Right lobe of liver (tissue), 6 donors: ENCODE measurements at places on chromosomes 16 and 17.

GRCh38 chr16:87316923-87317749 is at the start of gene C16orf95:
TSS of gene C16orf95 (minus strand) at chr16:87317392. CDS start at chr16:87317242, 150 bp downstream.
- H3K4me3 ChIP-seq: peak within 1 kb of the TSS; percentile 97
- H3K27ac ChIP-seq: peak within 1 kb of the TSS; percentile 90
- H3K4me1 ChIP-seq: no peaks in the 10 kb centered on the region
- peak; percentile 98 for DNase-seq

DNA sequence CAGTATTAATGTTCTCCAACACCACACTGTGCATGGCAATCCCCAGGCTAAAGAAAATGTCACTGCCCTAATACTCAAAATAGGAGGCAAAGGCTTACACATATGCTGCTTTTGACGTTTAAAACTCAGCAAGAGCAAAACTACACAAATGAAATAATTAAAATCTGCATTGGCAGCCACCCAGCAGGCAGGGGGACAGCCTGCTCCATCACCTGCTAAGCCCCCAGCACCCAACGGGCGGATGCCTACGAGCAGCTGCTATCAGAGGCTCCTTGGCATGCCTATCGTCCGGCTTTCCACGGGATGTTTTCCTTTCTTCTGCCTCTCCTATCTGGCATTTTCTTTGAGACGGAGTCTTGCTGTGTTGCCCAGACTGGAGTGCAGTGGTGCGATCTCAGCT is 337.5 kb downstream of the SOX9 start:
- H3K4me1 ChIP-seq: no peaks in the 10 kb centered on the region
- H3K27ac ChIP-seq: no peak overlapping the region
- no peaks in the 10 kb centered on the region for H3K27me3 ChIP-seq
- H3K4me3 ChIP-seq: no peak overlapping the region
- no peak for DNase-seq

DNA sequence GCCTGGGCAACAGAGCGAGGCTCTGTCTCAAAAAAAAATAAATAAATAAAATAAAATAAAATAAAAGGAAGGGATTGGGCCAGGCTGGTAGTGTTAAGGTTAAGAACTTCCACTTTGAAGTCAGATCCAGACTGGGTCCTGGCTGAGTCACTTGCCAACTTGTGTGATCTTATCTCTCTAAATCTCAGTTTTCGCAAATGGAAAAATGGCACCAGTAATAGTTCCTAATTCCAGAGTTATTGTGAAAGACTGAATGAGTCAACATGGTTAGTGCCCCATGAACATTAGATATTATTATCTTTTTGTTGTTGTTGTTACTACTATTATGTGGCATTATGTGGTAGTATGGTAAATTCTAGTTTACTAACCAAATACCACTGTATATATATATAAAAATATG is 188.0 kb upstream of the AXIN2 start:
- H3K27ac ChIP-seq: no peak overlapping the region
- H3K4me3 ChIP-seq: no peak overlapping the region
- H3K4me1 ChIP-seq: peaks cover 9% of the 10 kb centered on the region
- no peaks in the 10 kb centered on the region for H3K36me3 ChIP-seq
- H3K27me3 ChIP-seq: no peaks in the 10 kb centered on the region
- DNase-seq: no peak

DNA sequence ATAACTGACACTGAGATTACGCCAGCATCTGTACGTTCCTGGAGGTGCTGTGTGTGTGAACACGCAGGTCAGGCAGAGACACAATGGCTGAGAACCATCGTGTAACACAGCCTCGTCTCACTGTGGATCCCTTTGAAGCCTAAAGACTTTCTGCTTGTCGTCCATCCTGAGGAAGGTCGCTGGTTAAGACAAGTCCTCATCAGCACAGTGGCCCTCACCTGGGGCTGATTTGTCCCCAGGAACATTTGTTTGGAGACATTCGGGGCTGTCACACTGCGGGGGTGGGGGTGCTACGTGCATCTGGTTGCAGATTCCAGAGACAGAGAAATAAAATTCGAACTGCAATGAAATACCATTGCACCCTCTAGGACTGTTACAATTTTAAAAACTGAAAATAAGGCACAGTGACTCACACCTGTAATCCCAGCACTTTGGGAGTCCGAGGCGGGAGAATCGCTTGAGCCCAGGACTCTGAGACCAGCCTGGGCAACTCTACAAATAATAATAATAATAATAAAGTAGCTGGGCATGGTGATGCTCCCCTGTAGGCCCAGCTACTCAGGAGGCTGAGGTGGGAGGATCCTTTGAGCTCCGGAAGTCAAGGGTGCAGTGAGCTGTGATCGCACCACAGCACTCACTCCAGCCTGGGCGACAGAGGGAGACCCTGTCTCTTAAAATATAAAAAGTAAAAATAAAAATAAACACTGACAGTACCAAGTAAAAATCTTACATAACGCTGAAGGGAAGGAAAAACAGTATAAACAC is 112.0 kb upstream of the METRNL start:
- H3K27ac ChIP-seq: no peak overlapping the region
- H3K27me3 ChIP-seq: no peaks in the 10 kb centered on the region
- DNase-seq: no peak
- no peaks in the 10 kb centered on the region for H3K4me1 ChIP-seq
- H3K36me3 ChIP-seq: no peaks in the 10 kb centered on the region
- H3K4me3 ChIP-seq: no peak overlapping the region

- DNase-seq: no peak
- no peaks in the 10 kb centered on the region for H3K27me3 ChIP-seq
- peak overlapping the region; percentile 76 for H3K27ac ChIP-seq
- H3K36me3 ChIP-seq: no peaks in the 10 kb centered on the region
- peak overlapping the region; percentile 5 for H3K4me3 ChIP-seq
- no peaks in the 10 kb centered on the region for H3K4me1 ChIP-seq
Observed at GRCh38 chr17:74465378-74466110, 890 bp upstream of the CD300A start.

DNA sequence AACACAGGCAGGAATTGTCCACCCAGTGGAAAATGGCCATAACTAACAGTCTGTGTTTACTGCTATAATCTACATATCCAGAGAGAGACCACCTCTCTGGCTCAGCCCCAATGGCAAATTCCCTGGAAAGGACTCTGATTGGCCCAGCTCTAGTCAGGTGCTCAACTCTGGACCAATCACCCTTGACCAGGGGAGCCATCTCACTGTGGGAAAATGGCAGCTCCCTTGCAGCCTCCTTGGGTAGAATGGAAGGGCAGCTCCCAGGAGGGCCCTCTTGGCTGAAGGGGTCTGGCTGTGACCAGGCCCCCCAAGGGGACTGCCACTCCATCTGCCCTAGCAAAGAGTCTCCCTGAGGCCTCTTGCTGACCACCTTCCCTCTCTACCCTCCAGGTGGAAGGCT is 3.1 kb downstream of the ALOX15B start:
- no peaks in the 10 kb centered on the region for H3K4me1 ChIP-seq
- H3K27ac ChIP-seq: no peak overlapping the region
- DNase-seq: no peak
- H3K36me3 ChIP-seq: no peaks in the 10 kb centered on the region
- no peak overlapping the region for H3K4me3 ChIP-seq

- H3K36me3 ChIP-seq: no peaks in the 10 kb centered on the region
- DNase-seq: no peak
- no peaks in the 10 kb centered on the region for H3K4me1 ChIP-seq
- no peak overlapping the region for H3K27ac ChIP-seq
- H3K4me3 ChIP-seq: no peak overlapping the region
- H3K27me3 ChIP-seq: no peaks in the 10 kb centered on the region
Observed at GRCh38 chr17:10233161-10233560, 34.8 kb upstream of the GAS7 start.

DNA sequence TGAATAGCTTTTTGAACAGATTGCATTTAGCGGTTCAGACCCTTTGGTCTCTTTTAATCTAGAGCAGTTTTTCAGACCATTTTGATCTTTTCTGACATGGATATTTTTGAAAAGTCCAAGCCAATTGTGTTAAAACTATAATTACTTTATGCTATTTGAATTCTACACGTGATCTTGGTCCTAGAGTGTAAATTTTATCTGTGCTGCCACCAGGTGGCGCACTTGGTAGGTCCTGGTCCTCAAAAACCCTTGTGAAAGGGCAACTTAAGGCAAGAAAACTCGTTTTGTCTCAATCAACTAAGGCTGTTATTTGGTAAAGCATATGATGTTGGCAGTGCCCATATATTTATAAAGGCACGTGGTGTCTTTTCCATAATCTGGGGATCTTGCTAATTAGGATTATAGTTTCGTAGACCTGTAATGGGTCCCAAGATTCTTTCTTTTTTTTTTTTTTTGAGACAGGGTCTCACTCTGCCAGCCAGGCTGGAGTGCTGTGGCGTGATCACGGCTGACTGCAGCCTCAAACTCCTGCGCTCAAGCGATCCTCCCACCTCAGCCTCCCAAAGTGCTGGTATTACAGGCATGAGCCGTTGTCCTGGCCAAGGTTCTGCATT is 43.9 kb upstream of the TEX2 start:
- no peaks in the 10 kb centered on the region for H3K27me3 ChIP-seq
- H3K27ac ChIP-seq: no peak overlapping the region
- H3K4me1 ChIP-seq: no peaks in the 10 kb centered on the region
- no peak overlapping the region for H3K4me3 ChIP-seq
- H3K36me3 ChIP-seq: no peaks in the 10 kb centered on the region

DNA sequence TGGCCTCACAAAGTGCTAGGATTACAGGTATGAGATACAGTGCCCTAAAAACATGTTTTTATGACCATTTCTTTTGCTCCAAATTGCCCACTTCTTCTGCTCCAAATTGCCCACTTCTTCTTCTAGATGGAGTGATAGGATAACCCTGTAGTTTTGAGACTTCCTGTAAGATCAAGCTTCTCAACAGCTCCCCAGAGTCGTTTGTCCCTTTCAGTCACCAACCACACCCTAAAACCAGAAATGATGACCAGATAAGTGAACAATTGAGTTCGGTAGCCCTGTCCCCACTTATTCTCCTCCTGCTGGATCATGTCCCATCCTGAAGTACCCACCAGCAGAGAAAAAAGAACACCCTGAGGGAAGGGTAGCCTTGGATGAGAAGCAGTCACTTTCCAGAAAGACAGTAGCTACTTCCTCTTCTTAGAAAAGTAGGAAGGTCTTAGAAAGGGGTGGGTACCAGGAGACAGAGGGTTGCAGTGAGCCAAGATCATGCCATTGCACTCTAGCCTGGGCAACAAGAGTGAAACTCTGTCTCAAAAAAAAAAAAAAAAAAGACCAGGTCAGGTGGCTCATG is 2.5 kb downstream of the ODAD4 start:
- H3K4me3 ChIP-seq: no peak overlapping the region
- no peaks in the 10 kb centered on the region for H3K4me1 ChIP-seq
- H3K27ac ChIP-seq: no peak overlapping the region
- DNase-seq: no peak

- H3K36me3 ChIP-seq: no peaks in the 10 kb centered on the region
- H3K27me3 ChIP-seq: no peaks in the 10 kb centered on the region
- peak overlapping the region; percentile 65 for H3K27ac ChIP-seq
- no peak for DNase-seq
- peaks cover 60% of the 10 kb centered on the region for H3K4me1 ChIP-seq
- H3K4me3 ChIP-seq: no peak overlapping the region
Observed at GRCh38 chr17:43175213-43176118, 4.5 kb downstream of the NBR1 start.

- no peak overlapping the region for H3K4me3 ChIP-seq
- H3K36me3 ChIP-seq: no peaks in the 10 kb centered on the region
- no peak for DNase-seq
- no peaks in the 10 kb centered on the region for H3K27me3 ChIP-seq
Observed at GRCh38 chr17:72433797-72434196, 313.0 kb downstream of the SOX9 start.

GRCh38 chr16:11824362-11824761 is 27.0 kb downstream of the RSL1D1 start:
- H3K36me3 ChIP-seq: no peaks in the 10 kb centered on the region
- H3K27ac ChIP-seq: no peak overlapping the region
- peak; percentile 64 for DNase-seq
- H3K4me3 ChIP-seq: no peak overlapping the region
- no peaks in the 10 kb centered on the region for H3K27me3 ChIP-seq

DNA sequence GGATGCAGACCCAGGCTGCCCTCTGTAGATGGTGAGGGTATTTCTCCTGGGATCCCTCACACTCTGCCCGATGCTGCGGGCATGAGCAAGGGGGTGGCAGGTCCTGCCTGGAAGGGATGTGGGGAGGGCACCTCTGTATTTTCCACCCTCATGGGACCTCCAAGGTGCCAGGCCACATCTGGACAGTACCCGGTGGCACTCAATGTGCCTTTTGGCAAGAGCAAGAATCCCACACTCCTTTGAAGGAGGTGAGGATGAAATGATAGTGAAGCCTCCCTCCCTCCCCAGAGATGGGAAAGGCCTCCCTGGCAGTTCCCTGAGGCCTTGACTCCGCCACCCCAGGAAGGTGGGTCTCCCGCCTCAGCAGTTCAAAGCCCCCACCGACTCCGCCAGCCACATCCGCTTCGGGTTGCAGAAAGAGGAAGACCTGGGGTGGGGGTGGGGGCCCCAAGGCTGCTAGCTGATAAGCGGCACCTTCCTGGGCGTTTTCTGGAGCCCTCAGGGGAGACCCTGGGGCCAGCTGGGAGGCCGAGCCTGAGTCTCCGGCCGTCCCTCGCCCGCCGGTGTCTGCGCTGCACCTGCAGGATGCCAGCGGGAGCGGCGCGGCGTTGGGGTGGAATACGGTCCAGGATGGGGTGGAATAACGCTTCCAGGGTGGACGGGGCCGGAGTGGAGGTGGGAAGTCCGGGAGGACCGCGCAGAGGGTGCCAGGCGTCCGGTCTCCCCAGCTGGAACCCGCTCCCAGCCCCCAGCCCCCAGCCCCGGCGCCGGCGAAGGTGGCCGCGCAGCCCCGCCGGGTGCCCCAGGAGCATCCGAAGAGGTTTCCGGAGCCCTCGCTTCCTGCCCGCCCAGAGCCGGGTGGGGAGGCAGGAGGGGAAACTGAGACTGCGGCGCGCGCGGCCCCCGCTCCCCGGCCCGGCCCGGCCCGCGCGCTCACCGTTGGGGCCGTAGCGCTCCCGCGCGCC is 718 bp downstream of the ATP2A3 start:
- DNase-seq: peak; percentile 62
- no peaks in the 10 kb centered on the region for H3K27me3 ChIP-seq
- H3K36me3 ChIP-seq: no peaks in the 10 kb centered on the region

DNA sequence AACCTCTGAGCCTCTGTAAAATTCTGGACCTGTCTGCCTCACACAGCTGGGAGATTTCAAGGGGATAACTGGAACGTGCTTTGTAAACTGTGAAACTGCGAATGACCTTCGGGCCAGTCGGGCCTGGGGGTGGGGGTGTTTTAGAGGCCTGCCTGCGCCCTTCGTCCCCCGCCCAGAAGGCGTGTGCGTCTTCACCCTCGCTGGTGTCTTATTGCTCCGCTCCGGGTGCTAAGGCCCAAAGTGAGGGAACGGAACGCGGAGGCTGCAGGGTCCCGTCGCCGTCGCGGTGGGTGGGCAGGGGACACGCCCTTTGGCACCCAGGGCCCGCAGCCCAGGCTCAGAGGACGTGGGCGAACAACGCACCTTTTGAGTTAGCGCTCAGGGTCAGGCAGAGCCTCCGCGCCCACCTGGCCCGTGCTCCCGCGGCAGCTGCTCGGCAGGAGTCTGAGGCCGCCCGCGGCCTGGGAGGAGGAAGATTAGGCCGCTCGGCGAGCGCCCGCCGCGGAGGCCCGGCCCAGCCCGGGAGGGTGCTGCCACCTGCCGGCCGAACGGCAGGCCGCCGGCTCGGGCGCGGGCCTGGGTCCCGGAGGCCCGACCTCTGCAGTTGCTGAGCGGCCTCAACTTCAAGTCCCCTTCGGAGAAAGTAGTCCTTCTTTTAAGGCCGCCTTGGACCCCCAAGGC is 29.7 kb downstream of the DCAKD start:
- peak overlapping the region; percentile 49 for H3K27ac ChIP-seq
- peak overlapping the region; percentile 23 for H3K4me3 ChIP-seq
- no peaks in the 10 kb centered on the region for H3K27me3 ChIP-seq
- H3K4me1 ChIP-seq: peaks cover 12% of the 10 kb centered on the region
- no peaks in the 10 kb centered on the region for H3K36me3 ChIP-seq
